ENCODE measurements at places on chromosomes 3 and 15.

DNA sequence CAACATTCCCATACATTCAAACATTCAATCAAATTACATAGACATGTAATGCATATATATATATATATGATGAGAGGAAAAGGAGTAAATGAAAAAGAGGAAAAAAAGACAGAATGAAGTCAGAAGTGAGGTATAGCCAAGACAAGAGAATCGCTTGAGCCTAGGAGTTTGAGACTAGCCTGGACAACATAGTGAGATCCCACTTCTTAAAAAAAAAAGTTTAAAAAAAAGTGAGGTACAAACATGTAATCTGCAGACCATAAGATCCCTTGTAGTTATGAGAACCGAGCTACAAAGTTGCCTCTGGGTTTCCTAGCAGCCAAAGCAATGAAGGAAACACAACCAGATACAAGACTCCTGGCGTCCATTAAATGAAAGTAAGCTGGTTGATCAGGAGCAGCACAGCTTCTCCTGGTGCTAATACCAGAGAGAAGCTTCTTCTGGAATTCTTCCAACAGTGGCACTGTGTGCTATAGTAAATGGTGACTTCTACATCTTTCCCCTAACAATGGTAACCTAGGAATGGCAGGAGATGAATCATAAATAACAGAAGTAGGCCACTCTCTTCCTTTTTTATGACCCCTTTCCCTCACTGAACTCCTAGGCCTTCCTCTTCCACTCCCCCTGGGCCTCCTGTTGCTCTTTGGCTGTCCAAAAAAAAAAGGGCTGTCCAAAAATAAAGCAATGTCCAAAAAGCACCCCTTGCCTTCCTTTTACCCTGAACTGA, 3.5 kb downstream of the KCNMB3 start:
- DNase-seq = no peak

- DNase-seq = no peak
Observed at GRCh38 chr3:117277816-117278215, 568.2 kb downstream of the TUSC7 start.

GRCh38 chr15:88256279-88257230, at the start of gene NTRK3:
Gene NTRK3, minus strand, starts transcription at chr15:88256739. Its CDS starts 586 bp downstream, at chr15:88256153.
- no peak for DNase-seq

DNA sequence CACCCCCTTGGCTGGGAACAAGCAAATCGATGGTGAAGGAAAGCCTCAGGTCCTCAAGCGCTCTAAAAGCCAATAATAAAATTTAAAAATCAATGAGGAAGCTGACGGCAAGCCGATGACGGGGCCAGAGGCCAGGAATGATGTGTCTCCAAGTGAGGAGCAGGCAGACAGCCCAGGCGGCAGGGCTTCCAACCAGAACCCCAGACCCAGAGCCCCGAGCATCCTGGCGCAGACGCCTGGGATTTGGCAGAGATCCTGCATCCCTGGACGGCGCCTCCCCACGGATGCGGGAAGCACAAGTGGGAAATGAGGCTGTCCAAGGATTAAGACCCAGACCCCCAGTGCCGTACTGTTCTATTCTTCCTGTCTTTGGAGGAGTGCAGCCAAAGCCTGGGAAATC, 123.0 kb upstream of the PROK2 start:
- no peak for DNase-seq

DNA sequence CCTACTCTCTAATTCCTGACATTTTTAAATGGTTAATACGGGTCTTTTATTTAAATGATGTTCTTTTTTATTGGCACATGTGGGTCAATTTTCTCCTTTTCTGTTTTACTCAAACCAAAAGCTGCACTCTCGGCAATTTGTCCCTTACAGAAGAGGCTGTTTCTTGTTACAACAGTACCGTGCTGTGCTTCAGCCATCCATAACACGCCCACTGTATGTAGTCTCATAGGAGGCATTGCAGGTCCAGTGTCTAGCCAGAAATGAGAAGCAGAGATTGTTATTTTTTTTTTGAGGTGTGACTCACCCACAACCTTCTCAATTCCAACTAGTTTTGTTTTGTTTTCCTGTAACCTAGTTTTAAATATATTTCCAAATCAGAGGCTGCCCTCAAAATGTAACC, 164.6 kb downstream of the GMNC start:
- DNase-seq = no peak

DNA sequence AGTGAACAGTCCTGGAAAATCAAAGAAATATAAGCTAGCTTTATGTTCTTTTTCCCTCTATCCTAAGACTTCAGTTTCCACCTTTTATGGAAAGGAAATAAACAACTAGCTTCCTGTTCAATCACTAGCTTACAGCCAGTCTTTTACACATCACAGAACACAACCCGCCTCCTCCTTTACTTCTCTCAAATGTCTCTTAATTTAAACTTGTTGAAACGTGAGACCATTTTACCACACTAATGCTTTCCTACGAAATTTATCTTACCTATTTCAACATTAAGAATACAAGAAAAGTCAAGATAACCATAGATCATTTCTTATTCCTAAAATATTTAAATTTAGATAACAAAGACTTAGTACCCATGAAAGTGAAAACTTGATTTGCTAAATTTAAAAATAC, 6.2 kb downstream of the PRTG start:
- DNase-seq = no peak

DNA sequence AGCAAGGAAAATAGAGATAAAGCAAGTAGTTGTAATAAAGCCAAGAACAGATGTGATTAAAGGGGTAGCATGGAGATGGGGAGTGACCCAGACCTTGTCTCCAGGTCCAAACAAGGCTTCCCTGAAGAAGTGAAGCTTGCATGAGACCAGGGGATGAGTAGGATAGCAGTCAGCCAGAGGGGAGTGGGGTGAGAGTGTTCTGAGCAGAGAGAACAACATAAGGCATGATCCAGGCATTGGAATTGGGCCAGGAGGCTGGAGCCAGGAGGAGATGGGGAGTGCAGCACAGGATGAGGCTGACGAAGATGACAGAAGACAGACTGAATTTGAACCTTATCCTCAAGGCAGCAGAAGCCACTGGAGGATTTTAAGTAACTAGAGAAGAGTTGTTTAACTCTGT, 7.2 kb downstream of the TMOD2 start:
- no peak for DNase-seq
